ENCODE measurements at places on chromosomes 5 and 9.

DNA sequence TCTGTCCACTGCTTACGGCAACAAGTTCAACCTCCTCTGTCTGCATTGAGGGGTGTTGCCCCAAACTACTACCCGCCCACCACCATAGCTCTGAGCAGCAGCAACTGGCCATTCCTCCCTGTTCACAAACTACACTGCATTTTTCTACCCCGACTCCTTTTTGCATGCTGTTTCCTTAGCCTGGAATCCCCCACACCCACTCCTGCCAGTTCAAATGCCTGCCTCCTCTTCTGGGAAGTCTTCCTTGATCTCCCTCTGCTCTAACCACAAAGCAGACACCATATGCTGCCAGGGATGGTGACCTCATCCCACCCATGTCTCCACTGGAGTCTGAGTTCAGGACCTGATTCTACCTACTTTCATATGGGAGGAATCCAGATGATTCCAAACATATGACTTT, 13.3 kb downstream of the ALDH1B1 start:
- DNase-seq, result no peak

GRCh38 chr9:69323861-69324260, 1.2 kb upstream of the ENTREP1 start:
- no peak for DNase-seq

DNA sequence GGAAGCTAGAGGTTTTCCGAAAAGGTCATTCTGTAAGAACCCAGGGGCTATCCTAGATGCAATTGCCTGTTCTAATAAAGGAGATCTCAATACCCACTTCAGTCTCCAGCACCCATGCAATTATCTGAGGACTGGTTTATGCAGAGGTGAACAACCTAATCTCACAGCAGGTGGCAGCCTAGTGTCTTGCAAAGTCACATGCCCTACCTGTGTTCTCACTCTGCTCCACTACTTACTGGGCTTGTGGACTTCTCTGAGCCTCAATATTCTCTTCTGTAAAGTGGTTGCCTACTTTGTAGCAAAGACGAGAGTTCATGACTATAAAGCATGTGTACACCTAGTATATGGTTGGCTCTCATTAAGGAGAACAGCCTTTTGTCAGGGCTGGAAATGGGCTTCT, 21.0 kb upstream of the ALDH1B1 start:
- no peak for DNase-seq

DNA sequence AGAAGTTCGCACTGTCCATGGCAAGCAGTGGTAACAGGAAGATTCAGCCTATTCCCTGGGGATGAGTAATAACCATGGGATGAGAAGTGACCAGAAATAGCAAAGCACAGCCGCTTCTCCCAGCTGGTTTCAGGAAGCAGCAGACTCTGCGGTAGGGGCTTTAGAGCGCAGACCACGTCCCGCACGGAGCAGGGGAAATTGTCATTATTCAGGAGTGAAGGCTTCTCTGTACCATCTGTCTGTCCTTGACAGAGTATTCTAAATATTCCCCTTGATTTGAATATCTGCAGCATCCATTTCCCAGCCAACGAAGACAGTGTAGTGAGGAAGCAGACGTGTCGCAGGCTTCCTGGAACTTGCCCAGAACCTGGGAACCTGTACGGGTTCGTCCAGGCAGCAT, 159.6 kb downstream of the NXNL2 start:
- DNase-seq, result no peak

GRCh38 chr5:55771175-55771655, 33.4 kb downstream of the DDX4 start:
- no peak for DNase-seq

DNA sequence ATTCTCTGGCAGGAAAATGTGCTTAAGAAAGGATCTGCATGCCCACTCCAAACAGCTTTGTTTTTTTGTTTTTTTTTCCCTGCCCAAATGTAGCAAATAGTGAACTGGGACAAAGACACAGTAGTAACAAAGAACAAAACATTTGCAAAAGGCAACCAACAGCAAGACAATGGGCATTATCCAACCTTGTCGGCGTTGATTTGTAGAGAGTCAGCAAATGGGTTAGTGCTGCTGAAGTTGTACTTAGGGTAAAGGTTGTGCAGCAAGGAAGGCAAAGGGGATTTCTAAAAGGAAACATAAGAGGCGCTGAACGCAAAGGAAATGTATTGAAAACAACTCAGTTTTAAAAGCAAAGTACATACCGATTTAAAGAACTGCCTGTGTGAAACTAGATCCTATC, 136.2 kb downstream of the MPDZ start:
- DNase-seq, result no peak

DNA sequence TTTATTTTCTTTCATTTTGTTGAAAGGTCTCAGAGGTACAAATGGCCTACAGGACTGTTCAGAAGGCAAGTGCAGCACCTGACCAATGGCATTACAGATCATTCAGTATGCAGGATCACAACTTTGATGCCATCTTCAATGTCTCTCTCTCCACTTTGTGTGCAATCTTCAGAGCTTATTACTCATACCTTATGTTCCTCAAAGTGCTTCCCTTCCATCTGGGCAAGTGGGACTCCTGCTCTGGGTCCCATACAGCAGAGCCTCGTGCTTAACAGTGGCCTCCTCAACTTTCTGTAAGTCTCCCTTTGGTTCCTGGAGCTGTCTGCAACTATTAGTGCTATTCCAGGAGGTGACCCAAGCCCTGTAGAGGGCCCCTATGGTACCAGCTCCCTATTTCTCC, 358.4 kb upstream of the RPS23 start:
- DNase-seq, result no peak

Measured in omental fat pad (tissue), 4 donors.